ENCODE measurements at places on chromosomes 2 and 18. TPM values are rescaled to one million over a fixed set of nuclear protein-coding genes. Genes with fewer than 3 reads are reported as not detected.

TUBA4B gene
- 0.05 TPM for total RNA-seq

GDF7 gene
- total RNA-seq = 0.09 TPM

TSPYL6 gene
- not detected for total RNA-seq

CHRNG gene
- total RNA-seq = 0.57 TPM

TSGA10 gene
- 8.9 TPM for total RNA-seq

VSNL1 gene
- 0.47 TPM for total RNA-seq

FN1 gene
- 222 TPM for total RNA-seq

MAL gene
- total RNA-seq = 190 TPM

MALT1 gene
- total RNA-seq = 40.0 TPM

UGT1A4 gene
- 0.09 TPM for total RNA-seq

CYS1 gene
- total RNA-seq = 0.19 TPM

IL1RL2 gene
- total RNA-seq = 0.19 TPM

RIT2 gene
- total RNA-seq = not detected

SIX3 gene
- total RNA-seq = not detected

EDAR gene
- 0.33 TPM for total RNA-seq

PKDCC gene
- 77.8 TPM for total RNA-seq

CDH2 gene
- 3.0 TPM for total RNA-seq

ASIC4 gene
- total RNA-seq = 0.05 TPM

USP40 gene
- 16.1 TPM for total RNA-seq

UGT1A8 gene
- 0.24 TPM for total RNA-seq

RGPD3 gene
- 3.9 TPM for total RNA-seq
